ENCODE measurements at places on chromosomes 6 and 20.

DNA sequence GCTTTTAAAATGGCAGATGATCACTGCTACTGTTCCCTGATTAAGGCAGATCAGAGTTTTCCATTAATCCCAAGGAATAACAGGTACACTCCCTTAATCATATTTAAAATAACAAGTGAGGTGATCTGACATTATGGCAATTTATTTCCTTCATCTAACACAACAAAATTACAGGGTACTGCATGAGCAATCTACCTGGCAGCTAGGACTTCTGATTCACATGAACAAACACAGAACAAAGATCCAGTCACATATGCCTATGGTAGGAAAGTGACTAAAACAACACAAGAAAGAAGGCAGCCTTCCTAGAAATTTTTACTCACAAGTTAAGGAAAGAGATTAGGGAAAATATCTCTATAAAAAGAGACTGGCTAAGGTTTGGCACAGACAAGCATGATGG, 33.2 kb downstream of the MAP7 start:
- no peak for DNase-seq

DNA sequence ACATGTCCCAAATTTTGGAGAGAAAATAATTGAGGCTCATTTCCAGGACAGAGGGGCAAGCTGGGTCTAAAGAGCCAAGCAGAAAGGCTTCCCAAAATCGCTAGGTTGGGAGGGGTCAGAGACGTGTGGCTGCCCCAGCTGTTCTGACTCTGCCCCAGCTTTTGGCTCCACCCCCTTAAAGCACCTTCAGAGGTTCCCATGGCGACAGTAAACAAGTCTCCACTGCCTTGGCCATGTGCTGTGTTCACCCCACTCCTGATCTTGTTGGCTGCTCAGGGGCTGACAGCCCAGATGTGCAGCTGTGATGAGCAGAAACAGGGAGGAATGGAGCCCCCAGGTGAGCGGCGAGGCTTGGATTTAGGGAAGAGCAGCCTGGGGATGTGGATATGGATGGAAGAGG, 72.8 kb upstream of the SPTLC3 start:
- DNase-seq: no peak

GRCh38 chr20:32508775-32509119, 76.4 kb downstream of the NOL4L start:
- DNase-seq: no peak

GRCh38 chr6:112594886-112595594, 247.9 kb downstream of the RFPL4B start:
- DNase-seq: no peak

DNA sequence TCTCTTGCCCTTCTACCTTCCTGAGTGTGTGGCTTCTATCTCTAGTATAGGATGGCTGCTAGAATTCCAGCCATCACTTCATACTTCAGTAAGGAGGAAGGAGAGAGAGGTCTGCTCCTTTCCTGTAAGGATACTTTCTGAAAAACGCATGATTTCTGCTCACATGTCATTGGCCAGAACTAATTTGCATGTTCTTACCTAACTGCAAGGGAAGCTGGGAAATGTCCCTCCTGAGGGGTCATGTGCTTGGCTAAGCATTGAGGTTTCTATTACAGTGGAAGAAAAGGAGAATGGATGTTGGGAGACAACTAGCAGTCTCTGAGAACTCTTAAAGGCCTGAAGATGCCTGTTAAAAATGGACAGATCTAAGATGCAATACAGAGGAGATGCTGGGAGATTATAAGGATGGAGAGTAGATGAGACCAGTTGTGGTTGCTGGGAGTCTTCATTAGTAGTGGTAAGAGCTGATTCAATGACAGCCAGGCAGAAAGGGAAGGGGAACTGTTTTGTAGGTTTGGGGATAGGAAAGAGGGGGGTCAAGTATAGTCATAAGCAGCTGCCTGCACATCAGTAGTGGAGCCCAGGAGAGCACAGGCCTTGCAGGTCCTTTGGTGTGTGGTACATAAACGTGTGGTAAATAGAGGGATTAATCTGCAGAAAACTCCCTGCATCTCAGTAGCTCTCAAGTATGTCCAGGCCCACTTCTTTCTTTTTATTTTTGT, 20.2 kb downstream of the CDS2 start:
- DNase-seq: no peak

DNA sequence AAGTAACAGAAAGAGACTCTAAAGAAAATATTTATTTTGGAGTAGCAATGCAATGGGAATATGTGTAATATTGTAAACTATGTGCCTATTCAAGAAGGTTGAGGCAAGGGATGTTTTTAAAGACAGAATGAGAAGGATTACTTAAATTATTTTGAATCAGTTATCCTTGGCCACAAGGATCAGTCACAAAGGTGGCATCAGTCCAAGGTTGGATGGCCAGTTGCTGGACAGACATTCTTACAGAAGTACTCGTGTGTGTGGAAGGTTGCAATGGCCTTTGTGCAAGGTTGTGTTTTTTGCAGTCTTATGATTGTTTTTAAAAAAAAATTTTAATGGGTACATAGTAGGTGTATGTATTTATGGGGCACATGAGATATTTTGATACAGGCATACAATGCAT, 2.0 kb downstream of the QRSL1 start:
- DNase-seq: no peak

- no peak for DNase-seq
These were observed 39.6 kb downstream of the SHPRH start for GRCh38 chr6:145924600-145924999.

DNA sequence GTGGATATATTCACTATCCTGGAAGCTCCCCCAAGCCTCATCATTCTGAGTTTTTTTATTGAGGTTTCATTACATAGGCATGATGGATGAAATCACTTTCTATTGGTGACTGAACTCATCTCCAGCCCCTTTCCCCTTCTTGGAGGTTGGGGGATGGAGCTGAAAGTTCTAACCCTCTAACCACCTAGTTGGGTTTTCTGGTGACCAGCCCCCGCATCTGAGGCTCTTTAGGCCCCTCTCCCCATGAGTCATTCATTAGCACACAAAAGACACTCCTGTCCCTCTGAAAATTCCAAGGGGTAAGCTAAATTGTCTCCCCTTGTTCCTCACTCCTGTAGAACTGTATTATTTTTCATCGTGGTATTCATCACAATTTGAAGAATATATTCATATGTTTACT, 33.3 kb downstream of the GFRA4 start:
- no peak for DNase-seq

DNA sequence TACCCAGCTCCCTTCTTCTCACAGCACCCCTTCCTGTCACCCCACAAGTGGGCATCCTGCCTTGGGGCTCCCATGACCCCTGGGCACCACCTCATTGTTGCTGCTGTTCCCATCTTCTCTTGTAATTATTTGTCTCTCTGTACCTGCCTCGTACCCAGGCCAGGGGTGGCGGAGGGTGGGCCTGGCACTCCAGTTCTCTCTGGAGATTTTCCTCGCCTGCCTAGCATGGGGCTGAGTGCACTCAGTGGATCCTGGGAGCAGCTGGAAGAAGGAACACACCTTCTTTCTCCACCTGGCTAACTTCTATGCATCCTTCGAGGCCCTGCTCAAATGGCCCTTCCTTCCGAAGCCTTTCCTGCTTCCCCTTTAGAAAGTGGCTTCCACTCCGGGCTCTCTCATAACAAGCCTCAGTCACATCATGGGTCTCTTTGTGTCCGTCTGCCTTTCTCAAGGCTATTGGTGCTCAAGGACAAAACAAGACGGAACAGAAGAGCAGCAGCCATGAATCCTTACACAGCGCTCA, 79.2 kb downstream of the SRC start:
- no peak for DNase-seq

DNA sequence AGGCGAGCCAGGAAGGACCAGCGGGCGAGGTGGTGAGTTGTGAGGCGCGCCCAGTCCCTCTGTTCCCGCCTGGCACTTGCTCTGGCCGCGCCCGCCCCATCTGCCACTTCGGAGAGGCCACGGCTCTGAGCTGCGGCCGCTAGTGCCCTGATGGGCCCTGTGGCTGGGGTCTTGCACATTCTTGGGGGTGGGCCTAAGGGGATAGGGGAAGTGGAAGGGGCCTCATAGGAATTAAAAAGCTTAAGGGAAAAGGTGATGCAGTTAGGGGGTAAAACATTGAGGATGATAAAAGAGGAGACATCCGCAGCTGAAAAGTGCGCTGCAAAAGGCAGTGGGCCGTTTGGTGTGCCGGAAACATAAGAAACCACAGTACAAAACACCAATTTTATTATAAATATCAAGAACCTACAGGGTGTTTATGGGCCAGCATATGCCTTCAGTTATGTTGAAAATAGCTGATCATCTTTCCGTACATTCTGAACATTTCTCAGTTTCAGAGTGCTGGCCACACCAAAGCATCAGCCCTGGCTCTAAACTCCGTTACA, 1.1 kb upstream of the PSMB8 start:
- DNase-seq: no peak

GRCh38 chr20:4180356-4180755, 165.0 kb upstream of the RNF24 start:
- DNase-seq: no peak

- DNase-seq: no peak
These were observed 70.9 kb downstream of the MAN1A1 start for GRCh38 chr6:119278625-119279024.

DNA sequence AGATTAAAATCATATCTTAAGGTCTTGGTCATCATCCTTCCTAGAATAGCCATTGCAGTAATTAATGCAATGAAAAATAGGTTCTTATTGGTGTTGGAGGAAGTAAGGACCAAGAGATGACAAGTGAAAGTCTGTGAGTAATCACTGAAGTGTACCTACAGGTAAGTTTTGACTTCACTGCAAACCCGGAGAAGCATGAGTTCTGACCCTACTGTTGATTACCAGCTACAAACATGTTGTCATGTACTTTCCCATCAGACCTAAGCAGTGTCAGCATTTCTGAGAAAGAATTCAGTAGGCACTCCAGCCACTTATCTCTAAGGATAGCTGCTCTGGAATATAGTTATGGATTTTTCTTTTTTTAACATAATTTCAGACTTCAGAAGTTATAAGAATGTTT, 280.9 kb downstream of the ZFAND3 start:
- DNase-seq: no peak

- no peak for DNase-seq
These were observed 60.0 kb upstream of the AHI1 start for GRCh38 chr6:135557582-135557981.

- no peak for DNase-seq
These were observed 3.4 kb upstream of the HELZ2 start for GRCh38 chr20:63577317-63577894.
